ENCODE measurements at places on chromosomes 2 and 18.

DNA sequence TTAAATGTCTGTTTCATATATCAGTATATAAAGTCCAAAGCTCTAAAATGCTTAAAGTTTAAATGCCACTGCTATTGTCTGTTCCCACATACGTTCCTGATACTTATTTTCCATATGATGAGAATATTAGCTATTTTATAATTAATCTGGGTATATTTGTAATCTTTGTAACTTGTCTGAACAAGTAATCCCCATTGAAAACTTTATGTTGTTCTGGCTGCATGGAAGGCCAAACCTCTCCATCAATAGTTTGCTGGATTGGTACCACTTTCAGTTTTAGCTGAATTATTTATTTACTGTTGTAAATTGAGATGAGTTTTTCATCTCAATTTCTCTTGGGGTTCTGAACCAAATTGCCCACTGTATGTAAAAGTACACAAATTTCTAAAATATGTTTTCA, 1.5 kb downstream of the MBD5 start:
- peak; percentile 15 for DNase-seq

DNA sequence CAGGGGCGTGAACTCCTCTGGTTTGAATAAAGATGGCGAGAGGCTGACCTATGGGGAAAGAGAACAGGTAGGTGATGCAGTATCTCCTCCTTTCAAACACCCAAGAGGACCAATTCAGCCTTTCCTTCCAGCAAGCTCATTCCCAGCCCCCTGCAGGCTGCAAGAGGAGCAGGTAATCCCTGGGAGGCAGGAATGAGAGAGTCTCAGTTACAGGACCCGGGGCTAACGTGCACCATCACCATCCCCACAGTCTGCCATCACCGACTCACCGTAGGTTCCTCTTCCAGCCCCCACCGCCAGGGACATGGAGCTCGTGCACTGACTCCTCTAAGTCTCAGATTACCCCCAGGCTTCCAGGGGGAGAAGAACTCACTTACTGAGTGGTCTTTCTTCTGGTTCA, 26.7 kb downstream of the XDH start:
- no peak for DNase-seq

GRCh38 chr2:126698376-126698775, 42.4 kb downstream of the GYPC start:
- DNase-seq: no peak

DNA sequence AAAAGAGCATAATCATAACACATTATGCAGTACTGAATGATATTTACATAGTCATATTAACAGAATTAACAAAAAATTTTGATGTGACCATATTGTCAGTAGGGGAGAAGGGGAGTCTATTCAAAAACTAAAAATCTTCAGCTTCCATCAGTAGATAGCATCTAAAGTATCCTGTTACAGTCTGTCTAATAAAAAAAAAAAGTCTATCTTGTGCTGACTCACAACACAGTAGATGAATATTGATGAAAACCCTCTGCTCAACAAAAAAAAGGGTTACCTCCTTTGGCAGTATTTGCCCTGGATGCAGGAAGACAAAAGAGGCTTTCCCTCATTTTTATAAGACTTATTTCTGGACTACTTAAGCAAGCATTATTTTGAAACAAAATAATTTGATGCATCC, 27.3 kb downstream of the GRB14 start:
- no peak for DNase-seq

DNA sequence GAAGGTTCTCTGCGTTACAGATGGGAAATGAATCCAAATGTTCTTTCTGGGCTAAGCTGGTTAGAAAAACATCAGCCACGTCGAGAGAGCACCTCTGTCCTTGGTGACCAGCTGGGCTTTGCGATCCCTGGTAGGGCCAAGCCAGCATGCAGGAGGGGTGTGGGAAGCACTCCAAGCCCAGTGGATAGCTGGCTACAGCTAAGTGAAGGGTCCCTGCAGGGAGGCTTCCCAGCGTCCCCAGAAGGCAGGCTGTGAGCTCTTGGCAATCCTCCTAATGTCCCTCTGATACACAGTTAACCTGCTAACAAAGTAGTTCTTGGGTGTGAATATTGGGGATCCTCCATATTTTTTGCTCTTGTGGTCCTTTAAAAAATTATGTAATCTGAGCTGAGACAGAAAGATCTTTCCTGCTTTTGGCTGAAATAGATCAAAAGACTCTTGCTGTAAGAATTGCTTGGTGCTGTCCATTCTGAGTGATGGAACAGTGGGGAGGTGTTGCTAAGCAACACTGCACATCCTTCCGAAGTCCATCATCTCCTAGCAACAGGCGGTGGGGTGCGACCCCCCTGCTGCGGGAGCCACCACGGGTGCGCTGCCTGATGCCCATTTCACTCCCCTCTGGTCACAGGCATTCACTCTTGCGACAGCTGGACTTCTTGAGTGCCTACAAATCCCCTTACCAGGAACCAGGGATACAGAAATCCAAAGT, 88.5 kb upstream of the UXS1 start:
- DNase-seq: no peak

DNA sequence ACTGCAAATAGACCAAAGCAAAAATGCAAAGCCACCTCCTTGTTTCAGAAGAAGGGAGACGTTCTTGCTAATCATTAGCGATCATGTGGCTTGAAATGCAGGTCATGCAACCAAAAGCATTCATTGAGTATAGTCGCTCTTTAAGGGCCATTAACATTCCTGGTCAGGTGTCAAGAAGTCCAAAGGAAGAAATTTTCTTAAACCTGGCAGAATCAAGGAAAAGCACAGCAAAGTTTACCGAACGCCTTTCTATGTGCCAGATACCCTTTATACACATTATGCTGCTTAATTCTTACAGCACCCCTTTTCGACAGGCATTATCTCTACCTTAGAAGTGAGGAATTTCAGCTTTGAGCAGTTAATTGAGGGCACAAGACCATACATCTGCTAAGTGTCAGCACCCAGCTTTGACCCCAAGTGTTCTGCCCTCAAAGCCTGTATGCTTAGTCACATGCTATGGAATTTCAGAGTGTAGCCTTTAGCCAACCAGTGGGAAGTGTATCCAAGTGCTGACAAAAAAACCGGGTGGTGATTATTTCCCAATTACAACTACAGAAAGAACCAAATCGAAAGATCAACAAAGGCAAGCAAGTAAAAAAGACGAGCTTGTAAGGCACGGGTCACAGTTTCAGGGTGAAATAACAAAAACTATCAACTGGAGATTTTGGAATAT, 70.8 kb downstream of the EPHA4 start:
- DNase-seq: peak; percentile 79

- no peak for DNase-seq
These were observed 31.6 kb upstream of the GMCL1 start for GRCh38 chr2:69797836-69798289.

- DNase-seq: no peak
These were observed 43.6 kb downstream of the CYB5A start for GRCh38 chr18:74248189-74248588.

DNA sequence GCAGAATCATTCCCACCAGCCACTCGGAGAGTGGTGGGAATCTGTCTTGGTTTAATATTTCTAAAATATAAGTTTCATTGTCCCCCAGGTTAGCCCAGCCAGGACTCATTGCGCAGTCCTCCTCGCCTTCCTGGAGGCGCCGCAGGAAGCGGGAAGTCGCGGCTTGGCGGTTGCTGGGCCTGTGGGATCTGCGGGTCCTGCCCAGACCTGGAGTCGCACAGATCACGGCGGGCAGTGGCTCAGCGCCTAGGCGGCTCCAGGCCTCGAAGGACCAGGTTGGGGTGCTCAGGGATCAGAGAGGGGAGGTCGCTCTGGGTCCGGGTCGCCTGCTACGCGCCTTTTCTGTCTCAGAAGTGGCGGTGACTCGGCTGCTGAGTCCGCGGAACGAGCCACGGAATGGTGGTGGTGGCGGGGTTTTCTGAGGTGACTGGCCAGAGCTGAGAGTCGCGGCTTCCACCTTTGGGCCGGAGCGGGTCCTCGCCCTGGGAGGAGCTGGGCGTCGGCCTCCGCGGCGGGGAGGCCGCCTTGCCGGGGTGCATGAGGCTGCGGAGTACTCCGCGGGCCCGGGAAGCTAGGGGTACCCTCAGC, 2.6 kb downstream of the HOXD3 start:
- DNase-seq: no peak

GRCh38 chr18:24611075-24611474, 150.6 kb downstream of the HRH4 start:
- no peak for DNase-seq

DNA sequence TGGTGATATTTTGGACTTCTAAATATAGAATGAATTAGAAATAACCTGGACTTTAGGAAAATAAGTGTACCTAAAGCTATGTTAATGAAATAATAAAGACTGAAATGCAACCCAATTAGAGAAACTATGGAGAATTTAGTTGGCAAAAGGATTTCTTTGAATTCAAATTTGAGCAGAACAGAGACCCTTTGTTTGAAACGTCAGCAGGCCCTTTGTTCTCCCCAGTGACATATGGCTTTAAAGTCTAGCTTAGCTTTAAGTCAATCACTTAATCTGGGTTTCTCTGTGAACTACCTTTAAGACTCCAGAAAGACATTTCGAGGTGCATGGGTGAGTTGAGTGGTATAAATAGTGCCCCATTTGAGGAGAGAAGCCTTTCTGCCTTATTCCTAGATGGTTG, 130.5 kb upstream of the CREB1 start:
- no peak for DNase-seq

GRCh38 chr2:25380023-25380422, 38.3 kb upstream of the DNMT3A start:
- DNase-seq: no peak

GRCh38 chr2:119233326-119234020, 9.8 kb downstream of the STEAP3 start:
- peak; percentile 78 for DNase-seq

DNA sequence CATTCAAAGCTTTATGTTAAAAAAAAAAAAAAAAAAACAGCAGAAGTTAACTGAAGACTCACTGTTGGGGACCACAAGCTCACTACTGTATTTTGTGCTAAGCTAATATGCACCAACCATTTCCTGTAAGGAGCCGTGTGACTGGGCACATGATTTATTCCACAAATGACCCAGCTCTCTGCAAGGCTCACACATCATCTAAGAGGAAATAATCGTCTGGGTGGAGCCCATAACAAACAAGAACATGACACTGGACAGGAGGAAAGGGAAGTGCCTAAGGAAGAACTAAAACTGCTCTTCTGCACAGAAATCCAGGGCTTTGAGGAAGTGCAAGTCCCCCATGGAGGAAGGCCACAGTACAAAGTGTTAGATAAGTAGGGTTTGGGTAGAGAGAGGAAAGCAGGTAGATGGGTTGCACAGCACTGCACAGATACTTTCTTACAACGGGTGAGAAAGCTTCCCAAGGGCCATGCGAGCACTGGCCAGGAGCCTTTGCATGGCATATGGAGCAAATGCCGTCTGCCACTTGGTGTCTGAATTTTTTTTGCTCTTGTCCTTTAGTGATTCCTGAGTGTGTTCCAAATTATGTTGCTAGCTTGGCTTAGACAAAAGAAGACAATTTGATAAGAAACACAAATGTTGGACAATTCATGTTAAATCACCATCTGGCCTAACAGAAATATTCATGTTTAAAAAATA, 24.4 kb downstream of the NFE2L2 start:
- peak; percentile 80 for DNase-seq

GRCh38 chr2:182649316-182649715, 66.7 kb upstream of the DNAJC10 start:
- peak; percentile 49 for DNase-seq

GRCh38 chr2:71926876-71927756, 220.5 kb downstream of the CYP26B1 start:
- DNase-seq: no peak

GRCh38 chr2:177545981-177546585, 153.5 kb downstream of the AGPS start:
- no peak for DNase-seq

GRCh38 chr18:12908706-12909105, 24.7 kb upstream of the PTPN2 start:
- DNase-seq: peak; percentile 24

DNA sequence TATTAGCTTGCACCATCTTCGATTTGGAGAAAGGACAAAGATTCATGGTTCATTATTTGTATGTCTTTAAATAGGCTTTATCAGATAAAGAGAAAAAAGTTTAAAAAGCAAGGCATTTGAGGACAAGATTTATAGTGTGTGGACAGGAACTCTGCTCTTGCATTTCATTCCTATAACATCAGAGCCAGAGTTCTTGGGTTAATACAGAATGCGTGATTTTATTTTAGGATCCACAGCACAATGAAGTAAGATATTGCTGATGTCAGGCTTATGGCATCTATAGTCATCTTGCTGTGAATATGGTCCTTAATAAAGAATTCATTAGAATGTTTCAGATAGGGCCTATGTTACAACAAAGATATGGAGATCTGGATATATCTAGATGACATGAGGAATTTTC, 19.7 kb downstream of the RASGRP3 start:
- peak; percentile 57 for DNase-seq

DNA sequence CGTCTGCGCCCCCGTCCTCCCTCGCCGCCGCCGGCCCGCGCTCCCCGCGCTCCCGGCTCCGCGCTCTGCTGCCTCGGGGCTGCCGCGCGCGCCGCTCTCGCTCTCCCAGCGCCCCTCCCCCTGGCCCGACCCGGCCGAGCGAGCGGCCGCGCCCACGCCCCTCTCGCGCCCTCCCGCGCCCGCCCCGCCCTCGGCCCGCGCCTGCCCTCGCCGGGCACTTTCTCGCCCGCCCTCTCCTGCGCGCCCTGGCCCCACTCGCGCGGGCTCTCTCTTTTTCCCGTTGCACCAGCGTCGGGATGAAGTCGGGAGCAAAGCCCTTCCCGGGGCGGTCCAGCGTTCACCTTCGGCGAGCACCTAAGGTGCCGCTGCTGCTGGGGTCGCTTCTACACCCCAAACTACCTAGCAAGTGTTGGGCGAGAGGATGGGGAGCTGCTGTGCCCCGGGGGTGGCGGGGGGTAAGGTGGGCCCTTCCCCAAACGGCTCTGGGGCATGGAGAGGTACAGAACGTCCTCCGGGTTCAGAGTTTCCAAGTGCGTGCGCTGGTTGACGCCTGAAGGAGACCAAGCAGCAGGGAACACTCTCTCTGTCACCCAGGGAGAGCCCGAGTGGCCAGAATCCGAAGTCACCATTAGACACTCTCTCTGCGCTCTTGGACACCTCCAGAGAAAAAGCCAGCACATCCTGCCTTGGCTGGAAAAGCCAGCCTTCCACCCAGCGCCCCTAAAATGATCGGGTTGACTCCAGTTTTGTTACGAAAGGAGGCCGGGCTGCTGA, at the start of gene COLEC12:
TSS of gene COLEC12 (minus strand) at position 70 of the 774 bp plus-strand sequence. CDS start 187 bp downstream, outside the sequence.
- DNase-seq: no peak

- no peak for DNase-seq
These were observed 6.5 kb upstream of the KCNF1 start for GRCh38 chr2:10905006-10905861.

DNA sequence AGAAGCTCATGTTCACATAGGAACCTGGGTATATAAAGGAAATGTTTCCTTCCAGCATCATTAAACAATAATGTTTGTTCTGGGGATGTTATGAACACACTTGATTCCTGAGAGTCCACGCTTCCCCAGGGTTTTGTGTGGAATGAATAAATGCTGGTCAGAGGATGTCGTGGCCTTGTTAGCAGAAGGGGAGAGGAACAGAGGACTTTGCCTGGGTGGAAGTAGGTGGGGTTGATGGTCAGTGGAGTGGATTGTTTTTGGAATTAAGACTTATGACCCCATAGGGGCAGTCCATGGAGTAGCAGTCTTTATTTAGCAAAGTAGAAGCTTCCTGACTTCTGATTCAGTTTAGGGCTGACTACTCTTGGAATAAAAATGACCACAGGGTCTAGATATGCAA, 139.6 kb downstream of the MYO1B start:
- no peak for DNase-seq
